HT-29 (cell line): ENCODE measurements at places on chromosomes 12 and 14.
A peak's percentile ranks its signal among the peaks of the same experiment; 100 is the strongest.

DNA sequence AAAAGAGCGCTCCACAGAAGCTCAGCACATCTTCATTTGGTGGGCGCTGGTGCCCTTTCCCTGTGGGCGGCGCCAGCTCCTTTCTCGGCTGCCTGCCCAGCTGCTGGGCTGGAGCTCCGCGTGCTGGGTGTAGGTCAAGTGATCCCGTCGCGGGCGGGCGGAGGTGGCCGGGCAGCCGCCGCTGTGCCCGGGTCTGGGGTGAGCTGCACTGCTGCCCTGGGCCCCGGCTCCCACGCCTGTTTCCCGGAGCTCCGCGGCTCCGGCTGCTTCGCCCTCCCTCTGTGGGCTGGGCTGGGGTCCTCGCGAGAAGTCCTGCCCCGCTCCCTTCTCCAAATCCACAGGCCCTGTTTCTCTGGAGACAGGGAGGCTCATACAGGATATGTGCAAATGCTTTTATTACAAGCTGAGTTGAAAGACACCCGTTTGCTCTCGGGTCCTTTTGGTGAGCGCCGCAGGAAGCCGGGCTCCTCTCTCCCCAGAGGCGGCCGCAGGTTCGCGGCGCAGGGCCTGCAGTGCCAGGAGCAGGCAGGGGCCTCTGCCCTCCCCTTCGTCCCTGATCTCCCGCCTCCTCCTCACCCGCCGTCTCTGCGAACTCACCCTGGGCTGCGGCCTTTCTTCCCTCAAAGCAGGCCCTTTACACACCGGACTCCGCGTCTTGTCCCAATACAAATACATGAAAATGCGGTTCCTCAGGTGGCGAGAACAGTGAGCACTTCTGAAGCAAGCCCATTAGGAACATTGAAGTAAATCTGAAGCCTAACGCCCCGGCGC is 67.8 kb upstream of the CAPRIN2 start:
- peak; percentile 41 for DNase-seq

DNA sequence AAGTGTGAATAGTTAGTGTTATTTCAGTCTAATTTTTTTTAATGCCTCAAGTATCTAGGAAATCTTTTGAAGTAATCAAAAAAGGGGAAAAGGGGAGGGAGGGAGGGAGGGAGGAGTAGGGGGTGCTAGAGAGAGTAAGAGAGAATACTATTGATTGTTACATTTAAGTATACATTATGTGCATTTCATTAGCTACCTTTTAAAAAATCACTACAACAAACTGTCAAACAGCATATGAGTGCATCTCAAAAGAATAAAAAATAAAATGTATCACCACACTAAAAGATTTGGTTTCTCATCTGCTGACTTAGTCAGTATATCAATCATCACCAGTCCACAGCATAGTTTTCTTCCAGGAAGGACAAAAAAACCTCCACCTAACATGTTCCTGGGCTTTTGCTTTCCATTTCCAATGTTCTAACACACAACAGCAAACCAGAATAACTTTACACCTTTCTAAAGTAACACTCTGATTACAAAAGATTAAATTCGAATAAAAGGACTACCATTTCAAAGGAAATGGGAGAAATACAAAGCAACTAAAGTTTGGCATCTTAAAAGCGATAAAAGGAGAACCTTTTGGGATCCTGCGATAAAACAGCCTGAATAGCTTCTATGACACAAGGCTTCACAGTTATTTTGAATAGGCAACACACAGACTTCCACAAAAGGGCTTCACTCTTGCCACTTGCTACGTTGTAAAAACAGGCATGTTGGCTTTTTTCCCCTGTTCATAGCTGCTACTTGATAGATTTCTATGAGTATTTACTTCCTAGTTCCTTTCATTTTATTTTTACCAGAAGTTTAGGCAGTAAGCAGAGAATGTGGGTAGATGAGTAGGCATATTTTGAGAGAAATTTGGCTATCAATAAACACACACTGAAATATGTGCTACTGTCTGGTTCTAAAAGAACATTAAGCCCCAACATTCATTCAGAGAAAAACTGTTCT is 160.9 kb downstream of the EPS8 start:
- peak; percentile 52 for DNase-seq

DNA sequence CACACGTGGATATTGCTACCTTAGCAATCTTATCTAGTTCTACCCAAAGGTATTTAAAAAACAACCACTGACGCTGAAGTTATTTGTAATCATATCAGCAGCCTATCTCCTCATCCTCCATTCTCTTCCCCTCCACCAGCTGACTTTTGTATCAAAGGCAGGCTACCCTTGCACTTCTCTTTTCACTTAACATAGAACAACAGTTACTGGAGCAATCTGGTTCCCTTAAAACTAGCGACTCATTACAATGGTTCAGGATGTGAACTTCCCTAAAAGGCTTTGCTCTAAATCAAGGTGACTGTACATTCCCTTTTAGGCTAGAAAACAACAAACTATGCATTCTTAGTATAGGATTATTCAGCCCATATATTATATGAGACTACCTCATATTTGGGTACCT is 404.7 kb downstream of the APAF1 start:
- DNase-seq: no peak

GRCh38 chr12:22282283-22282682 is 52.2 kb downstream of the ST8SIA1 start:
- no peak for DNase-seq

GRCh38 chr12:72270246-72270645 is 1.9 kb upstream of the TRHDE start:
- no peak for DNase-seq

- DNase-seq: no peak
Observed at GRCh38 chr12:102462386-102462785, 18.0 kb downstream of the IGF1 start.

GRCh38 chr14:104893435-104894207 is 28.6 kb downstream of the CEP170B start:
- no peak for DNase-seq

- DNase-seq: no peak
Observed at GRCh38 chr12:104585448-104586055, 128.8 kb downstream of the CHST11 start.
